ENCODE measurements at places on chromosomes 3 and 15.

DNA sequence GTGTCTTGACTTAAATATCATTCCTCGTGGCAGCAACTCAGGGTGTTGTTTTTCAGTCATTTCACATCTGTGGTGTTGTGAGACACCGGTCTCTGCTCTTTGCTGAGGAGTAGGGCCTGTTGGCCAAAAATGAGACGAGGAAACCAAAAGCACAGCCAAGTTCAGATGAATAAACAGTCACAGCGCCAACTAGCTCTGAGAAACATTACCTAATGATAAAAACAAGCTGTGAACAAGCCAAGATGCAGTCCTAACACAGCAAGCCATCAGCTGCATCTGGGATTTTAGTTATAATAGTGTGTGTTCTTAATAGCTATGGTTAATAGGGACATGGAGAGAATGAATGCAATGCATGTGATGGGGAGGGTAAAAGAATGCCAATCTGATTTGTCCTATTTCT, 843.4 kb upstream of the DPPA4 start:
- DNase-seq, result no peak

GRCh38 chr3:33174095-33174494, 44.5 kb downstream of the SUSD5 start:
- no peak for DNase-seq

GRCh38 chr15:26182441-26182840, 319.3 kb upstream of the ATP10A start:
- no peak for DNase-seq

- no peak for DNase-seq
Measured at GRCh38 chr3:192825216-192825615, 92.4 kb downstream of the MB21D2 start.

- DNase-seq, result no peak
Measured at GRCh38 chr15:58264053-58264971, 126.1 kb downstream of the AQP9 start.

DNA sequence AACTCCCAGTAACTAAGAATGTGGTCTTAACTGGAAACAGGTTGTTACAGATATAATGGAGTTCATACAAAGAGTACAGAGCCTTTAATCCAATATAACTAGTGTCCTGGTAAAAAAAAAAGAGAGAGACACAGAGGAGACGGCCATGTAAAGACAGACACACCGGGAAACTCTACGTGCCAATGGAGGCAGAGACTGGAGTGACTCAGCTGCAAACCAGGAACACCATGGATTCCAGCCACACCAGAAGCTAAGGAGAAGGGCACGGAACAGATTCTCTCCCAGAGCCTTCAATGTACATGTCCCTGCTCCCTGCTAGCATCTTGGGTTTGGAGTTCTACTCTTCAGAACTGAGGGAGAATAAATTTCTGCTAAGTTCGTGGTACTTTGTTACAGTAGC, 4.5 kb downstream of the RNF168 start:
- no peak for DNase-seq

- DNase-seq, result no peak
Measured at GRCh38 chr3:188059351-188059750, 94.6 kb upstream of the LPP start.

DNA sequence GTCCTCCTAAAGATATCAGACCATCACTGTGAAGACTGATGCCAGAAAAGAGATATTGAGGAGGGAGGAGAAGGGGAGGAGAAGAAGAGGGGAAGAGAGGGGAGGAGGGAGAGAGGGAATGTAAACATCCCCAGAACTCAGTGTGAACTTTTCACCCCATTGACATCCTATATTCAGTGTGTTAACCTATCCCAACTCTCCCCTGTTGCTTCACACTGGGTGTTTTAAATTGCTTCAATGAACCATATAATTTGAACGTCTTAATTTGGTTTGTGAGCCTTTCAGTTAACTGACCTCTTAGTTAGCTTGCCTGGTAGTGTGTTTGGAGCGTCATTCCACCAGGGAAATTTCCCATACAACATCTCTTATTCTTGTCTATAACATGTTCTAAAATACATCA, 29.8 kb upstream of the PTPRG start:
- DNase-seq, result no peak

DNA sequence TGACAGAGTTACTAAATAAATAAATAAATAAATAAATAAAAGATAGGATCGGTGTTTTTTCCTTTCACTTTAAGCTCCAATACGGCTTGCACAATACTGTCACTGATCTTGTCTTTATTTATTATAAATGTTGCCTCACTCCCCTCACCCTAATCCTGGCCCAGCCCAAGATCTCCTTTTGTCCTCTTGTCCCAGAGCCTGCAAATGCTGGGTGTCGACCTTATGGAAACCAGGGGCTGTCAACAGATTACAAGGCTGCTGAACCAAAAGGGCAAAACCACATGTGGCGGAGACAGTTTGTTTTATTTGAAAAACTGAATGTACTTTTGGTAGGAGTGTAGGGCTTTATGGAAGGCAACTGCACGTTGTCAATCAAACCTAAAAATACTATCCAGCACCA, 75.9 kb downstream of the RFTN1 start:
- DNase-seq, result no peak

GRCh38 chr15:42727750-42728381, 9.1 kb downstream of the CDAN1 start:
- no peak for DNase-seq

GRCh38 chr3:134486577-134487041, 752 bp downstream of the CEP63 start:
- DNase-seq, result peak; percentile 7

- DNase-seq, result no peak
Measured at GRCh38 chr3:21825684-21826083, 74.7 kb upstream of the ZNF385D start.

- peak; percentile 30 for DNase-seq
Measured at GRCh38 chr15:31326875-31327668, 437 bp downstream of the KLF13 start.

DNA sequence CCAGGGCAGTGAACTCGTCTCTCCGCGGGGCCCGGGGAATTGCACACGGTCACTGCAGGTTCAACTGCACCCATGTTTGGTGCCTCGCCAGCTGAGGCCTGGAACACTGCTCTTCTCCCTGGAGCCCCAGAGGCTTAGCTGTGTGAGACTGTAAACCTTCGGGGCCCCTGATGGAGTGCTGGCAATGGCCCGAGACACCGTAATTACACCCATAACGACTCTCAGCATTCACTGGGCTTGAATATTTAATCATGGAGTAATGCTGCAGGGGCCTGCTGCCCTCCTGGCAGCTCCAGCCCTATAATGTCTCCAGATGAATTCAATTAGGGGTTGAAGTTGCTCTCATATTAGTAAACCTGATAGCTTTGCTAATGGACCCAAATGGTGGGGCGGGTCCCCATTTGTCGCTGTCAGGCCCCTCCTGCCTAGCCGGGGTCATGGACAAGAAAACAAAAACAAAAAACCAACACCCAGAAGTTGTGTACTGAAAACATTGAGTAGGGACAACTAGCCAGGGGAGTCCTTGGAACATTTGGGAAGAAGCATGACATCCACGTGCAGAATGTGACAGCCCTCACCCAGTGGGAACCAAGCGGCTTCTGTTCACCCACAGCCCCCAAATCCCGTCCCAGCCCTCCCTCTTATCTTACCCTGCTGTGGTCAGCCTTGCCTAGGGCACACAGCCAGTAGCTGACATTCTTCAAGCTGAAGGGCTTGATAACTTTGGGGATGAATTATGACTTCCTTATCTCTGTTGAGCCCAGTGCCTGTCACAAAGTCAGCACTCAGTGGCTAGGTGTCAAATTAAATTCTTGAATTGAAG, 74.3 kb upstream of the SCN5A start:
- no peak for DNase-seq

- DNase-seq, result no peak
Measured at GRCh38 chr3:184872200-184872599, 60.2 kb downstream of the VPS8 start.

- DNase-seq, result no peak
Measured at GRCh38 chr15:46710401-46710960, 1006.8 kb upstream of the SEMA6D start.

- no peak for DNase-seq
Measured at GRCh38 chr15:74541494-74542165, 610 bp downstream of the ARID3B start.

- DNase-seq, result no peak
Measured at GRCh38 chr3:43256714-43257461, 29.5 kb upstream of the SNRK start.

- no peak for DNase-seq
Measured at GRCh38 chr3:73602170-73602569, 22.6 kb downstream of the PDZRN3 start.

GRCh38 chr3:89522155-89522554, 414.7 kb downstream of the EPHA3 start:
- no peak for DNase-seq

GRCh38 chr15:80042568-80042967, 16.9 kb upstream of the ZFAND6 start:
- DNase-seq, result no peak

- no peak for DNase-seq
Measured at GRCh38 chr3:9730657-9731205, 804 bp upstream of the BRPF1 start.

- no peak for DNase-seq
Measured at GRCh38 chr3:179882292-179882691, 154.4 kb downstream of the PEX5L start.

GRCh38 chr3:62874711-62875557, at the start of gene CADPS:
CADPS (minus strand) TSS chr3:62875416; CDS start chr3:62875029, 387 bp downstream.
- DNase-seq, result no peak

- DNase-seq, result no peak
Measured at GRCh38 chr3:2908693-2909351, 201.4 kb downstream of the IL5RA start.

GRCh38 chr3:26752466-26752865, 129.9 kb downstream of the LRRC3B start:
- DNase-seq, result no peak

DNA sequence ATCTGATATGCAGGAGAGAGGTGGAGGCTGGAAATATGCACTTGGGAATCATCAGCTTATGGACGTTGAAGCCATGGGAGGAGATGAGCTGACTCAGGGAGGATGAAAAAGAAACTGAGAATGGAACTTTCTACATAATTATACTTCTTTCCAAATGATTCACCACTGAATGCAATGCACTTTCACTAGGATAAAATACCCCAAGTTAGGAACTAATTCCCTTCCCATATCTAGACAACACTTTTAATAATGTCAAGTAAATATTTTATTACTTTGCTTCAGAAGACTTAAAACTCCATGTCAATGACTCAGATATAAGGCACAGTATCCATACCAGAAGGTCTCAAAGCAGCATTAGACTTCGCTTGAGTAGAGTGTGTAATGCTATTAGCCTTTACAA, 24.2 kb downstream of the NPTN start:
- DNase-seq, result no peak

GRCh38 chr3:160695915-160696327, 19.0 kb downstream of the ARL14 start:
- no peak for DNase-seq

- DNase-seq, result peak; percentile 71
Measured at GRCh38 chr3:128993461-128994172, at the start of gene CFAP92. CFAP92 (minus strand) TSS chr3:128994076; CDS start chr3:128993304, 772 bp downstream.

DNA sequence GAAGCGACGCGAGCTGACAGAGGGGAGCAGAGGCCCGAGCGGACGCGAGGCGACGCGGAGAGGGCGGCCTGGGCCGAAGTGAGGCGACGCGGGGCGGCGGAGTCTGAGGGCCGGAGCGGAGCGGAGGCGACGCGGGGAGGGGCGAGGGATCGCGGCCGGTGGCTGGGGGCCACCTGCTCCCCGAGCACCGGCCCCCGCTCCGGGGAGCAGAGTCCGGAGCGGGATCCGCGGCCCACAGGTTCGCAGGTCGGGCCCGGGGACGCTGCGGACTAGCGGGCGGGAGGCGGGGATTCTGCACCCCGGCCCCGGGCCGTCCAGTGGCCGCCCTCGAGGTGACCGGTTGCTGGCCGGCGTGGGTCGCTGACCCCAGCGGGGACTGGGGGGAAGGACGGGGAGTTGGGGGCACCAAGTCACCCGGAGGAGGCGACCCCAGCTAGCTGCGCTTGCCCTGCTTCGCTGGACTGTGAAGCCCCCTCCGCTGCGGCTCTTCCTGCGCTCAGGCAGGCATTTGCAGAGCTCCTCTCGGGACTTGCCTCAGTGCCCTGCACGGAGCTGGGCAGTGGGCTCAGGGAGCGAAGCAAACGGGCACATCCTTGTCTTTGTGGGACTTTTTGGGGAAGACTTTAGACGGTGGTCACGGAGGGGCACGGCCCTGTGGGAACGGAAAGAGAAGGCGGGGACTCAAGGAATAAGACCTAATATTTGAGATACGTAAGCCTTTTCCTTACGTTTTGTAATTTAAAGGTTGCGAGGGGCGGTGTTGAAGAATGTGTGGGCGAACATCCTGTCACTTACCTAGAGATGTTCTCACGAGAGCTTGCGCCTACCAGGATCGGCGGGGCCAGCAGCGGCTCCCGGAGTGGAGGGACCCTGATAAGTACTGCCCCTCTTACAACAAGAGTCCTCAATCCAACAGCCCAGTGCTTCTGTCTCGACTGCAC, 566 bp downstream of the HMCES start:
- DNase-seq, result peak; percentile 16

DNA sequence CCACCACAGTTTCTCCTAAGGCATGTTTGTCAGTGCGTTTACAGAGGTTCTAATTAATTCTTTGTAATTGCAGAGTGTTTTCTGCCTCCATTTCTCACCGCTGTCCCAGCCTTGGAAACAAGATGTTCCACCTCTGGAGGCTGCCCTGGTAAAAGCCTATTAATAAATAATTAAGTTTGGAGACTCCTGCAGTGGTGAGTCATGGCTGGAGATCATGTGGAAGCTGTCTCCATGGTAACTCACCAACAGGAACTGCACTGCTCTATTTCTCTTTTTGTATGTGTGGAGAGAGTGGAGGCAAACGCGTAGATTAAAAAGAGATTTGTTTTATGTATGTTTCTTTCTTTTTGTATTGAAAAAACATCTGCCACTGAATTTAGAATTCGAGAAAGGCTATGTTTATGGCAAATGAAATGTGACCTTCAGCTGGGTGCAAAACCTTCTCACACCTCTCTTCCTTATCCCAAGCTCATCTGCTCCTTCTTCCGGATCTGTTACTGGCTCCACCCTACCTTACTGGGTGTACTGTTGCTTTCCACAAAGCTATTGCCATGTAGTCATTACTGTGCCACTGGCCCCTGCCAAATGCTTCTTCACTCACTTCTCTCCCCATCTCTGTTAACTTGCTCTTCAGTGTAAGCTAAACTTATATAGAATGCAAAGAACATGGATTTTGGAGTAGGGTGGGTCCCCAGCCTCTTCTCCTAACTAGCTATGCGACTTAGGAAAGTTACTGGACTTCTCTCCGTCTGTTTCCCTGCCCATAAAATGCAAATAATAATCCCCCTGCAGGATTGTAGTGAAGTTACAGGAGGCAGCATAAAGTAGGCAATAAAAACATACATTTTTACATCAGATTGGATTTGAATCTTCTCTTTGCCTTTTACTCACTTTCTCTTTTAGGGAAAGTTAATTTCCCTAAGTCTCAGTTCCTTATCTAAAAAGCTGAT, 778.5 kb downstream of the NTRK3 start:
- no peak for DNase-seq

DNA sequence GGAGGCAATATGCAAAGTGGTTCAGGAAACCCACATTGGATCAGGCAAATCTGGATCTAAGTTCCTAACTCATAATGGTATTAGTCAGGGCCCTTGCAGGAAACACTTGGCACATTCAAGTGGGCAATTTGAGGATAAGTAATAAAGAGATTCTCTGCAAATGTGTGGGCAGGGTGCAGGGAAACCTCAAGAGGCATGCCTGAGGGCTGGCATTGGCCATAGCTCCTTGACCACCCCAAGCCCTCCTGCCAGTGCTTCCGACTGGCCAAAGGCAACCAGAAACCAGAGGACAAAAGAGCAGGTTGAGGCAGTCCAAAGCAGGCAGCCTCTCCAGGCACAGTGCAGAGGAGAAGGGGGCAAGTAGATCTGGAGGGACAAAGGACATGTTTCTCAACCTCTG, 130.8 kb upstream of the SNTN start:
- DNase-seq, result no peak

All from stimulated activated CD8-positive, alpha-beta memory T cell treated with anti-CD3 and anti-CD28 coated beads, Interleukin-4, amount 100 ng/mL, for 4 hours (primary cell).